ENCODE measurements at places on chromosomes 6 and 20.
A peak's percentile ranks its signal among the peaks of the same experiment; 100 is the strongest.

- peak; percentile 47 for DNase-seq
These were observed 70.7 kb downstream of the PDE7B start for GRCh38 chr6:135922174-135922573.

- no peak for DNase-seq
These were observed 1.2 kb downstream of the CENPW start for GRCh38 chr6:126341126-126341525.

DNA sequence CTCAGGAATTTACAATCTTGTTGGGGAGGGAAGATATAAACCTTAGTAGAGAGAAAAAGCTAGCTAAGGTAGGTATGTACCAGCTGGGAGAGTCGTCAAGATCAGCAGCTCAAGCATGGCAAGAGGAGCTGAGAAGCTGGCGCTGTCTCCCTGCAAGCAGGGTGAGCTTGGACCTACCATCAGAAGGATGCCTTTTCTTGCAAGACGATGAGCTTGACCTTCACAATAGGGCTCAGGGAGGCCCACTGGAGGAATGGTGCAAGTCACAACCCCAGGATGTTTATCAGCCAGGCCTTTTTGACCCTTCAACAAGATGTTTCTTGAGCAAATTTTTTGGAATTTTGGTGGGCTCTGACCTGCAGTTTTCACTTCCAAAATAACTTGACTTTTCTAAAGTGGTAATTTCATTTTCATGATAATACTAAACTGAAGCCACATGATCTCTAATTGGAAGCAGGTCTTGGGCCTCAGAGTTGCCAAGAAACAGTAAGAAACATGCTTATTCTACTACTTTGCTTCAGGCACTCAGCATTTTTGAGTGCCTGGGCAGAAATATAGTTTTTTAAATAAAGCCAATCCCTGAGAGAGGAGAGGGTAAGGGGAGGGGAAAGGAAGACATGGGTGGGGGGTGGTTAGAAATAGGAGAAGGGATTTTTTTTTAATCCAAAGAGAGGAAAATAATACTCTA lies 258.1 kb downstream of the CLIC5 start:
- no peak for DNase-seq

GRCh38 chr20:25544311-25544710 lies 41.0 kb downstream of the NINL start:
- no peak for DNase-seq

DNA sequence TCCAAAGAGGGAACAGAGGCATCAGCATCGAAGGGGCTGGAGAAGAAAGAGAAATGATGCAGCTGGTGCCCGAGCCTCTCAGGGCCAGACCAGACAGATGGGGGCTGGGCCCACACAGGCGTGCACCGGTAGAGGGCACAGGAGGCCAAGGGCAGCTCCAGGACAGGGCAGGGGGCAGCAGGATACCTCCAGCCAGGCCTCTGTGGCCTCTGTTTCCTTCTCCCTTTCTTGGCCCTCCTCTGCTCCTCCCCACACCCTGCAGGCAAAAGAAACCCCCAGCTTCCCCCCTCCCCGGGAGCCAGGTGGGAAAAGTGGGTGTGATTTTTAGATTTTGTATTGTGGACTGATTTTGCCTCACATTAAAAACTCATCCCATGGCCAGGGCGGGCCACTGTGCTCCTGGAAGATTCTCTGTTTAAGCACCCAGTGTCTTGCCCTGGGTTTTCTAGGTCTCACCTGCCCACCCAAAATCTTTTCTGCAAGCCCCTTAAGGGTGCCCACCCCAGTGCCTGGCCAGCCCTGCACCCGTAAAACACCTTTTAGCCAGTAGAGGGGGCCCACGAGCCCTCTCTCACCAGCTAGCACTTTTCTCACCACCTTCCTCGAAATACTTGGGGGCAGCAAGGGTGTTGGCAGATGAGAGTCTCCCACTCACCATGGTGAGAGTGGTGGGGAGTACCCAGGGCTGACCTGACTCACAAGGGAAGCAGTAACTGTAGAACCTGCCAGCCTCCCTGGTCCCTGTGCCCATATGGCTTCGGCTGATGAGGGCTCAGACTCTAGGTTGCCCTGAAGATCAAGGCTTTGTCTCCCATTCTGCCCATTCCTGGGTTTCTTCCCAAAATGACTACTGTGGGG lies 35.7 kb upstream of the ID1 start:
- no peak for DNase-seq

DNA sequence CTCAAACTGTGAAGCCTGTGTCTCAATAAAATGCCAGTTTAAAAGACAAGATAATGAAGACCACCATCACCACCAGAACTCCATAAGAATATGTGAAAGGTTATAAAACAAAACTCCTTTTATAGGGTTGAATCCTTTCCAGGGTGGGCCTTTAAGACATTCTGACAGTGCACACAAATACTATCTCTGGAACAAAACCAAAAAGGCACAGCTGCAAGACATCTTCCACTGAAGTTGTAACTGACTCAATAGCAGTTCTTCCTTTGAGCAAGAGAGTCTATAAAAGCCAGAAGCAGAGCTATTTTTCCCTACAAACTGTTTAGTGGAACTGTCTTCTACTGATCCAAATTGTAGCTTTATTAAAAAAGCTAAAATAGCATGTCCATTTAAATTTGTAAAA lies 81.6 kb downstream of the EPB41L2 start:
- no peak for DNase-seq

DNA sequence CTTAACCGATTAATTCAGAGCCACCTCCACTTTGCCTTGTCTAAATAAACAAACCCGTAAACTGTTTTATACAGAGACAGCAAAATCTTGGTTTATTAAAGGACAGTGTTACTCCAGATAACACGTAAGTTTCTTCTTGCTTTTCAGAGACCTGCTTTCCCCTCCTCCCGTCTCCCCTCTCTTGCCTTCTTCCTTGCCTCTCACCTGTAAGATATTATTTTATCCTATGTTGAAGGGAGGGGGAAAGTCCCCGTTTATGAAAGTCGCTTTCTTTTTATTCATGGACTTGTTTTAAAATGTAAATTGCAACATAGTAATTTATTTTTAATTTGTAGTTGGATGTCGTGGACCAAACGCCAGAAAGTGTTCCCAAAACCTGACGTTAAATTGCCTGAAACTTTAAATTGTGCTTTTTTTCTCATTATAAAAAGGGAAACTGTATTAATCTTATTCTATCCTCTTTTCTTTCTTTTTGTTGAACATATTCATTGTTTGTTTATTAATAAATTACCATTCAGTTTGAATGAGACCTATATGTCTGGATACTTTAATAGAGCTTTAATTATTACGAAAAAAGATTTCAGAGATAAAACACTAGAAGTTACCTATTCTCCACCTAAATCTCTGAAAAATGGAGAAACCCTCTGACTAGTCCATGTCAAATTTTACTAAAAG lies 2.7 kb downstream of the FOXC1 start:
- DNase-seq, result no peak

GRCh38 chr6:24859608-24860200 lies 61.0 kb upstream of the ARMH2 start:
- no peak for DNase-seq

GRCh38 chr6:151257985-151258445 lies 18.2 kb downstream of the AKAP12 start:
- no peak for DNase-seq
